ENCODE measurements at places on chromosomes 3 and 15.

GRCh38 chr15:60228101-60228500 is 169.7 kb downstream of the ANXA2 start:
- no peak for DNase-seq

DNA sequence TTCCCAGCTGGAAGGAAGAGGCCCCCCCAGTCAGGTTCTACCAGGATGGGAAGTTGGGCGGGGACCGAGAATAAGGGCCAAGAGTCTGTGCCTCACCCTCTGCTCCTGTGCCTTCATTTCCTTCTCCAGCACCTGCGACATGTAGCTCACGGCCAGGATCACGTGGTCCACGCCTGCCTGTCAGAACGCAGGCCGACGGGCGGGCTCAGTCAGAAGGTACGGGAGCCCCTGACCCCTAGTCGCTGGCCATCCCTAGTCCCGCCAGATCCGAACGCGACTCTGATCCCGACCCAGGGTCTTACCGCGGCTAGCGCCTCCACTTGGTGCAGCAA is 489 bp downstream of the GMPPB start:
- no peak for DNase-seq

DNA sequence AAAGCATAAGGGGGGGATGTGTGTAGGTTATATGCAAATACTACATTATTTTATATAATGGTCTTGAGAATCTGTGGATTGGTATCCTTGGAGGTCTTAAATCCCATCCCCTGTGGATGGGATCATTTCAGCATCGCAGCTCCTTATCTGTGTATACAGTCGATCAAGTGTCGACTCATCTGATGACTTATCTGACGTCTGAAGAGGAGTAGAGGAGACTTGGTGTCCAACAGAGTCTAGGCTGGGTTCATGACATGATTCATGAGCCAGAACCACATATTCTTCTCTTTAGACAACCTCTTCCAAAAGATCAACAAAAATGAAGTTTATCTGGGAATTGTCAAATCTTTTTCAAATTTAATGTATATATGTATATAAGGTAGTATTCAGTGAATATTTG is 220.7 kb downstream of the NR2F2 start:
- no peak for DNase-seq

GRCh38 chr3:58167431-58168351 is 43.1 kb downstream of the DNASE1L3 start:
- DNase-seq, result no peak

- DNase-seq, result no peak
Measured at GRCh38 chr3:164306042-164306441, 772.3 kb downstream of the SI start.

DNA sequence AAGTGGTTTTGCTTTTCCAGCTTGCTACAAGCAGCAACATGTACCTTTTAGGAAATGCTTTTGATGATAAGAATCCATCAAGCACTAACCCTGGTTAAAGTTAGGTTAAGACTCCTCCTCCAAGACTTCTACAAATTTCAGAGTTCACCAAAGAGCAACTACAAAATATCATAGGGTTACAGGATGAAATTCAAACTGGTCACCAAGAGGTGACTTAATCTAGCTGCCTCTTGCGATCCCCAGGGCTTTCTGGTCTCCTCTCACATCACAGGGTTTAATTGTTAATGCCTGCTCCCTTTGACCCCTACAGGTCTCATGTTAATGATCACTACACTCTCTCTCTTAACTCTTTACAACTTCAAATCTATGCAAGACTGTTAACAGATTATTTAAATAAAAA is 66.5 kb downstream of the DPH6 start:
- no peak for DNase-seq

- DNase-seq, result no peak
Measured at GRCh38 chr3:182597621-182598041, 195.7 kb upstream of the ATP11B start.

- peak; percentile 12 for DNase-seq
Measured at GRCh38 chr3:45760878-45761711, 35.2 kb downstream of the SLC6A20 start.

DNA sequence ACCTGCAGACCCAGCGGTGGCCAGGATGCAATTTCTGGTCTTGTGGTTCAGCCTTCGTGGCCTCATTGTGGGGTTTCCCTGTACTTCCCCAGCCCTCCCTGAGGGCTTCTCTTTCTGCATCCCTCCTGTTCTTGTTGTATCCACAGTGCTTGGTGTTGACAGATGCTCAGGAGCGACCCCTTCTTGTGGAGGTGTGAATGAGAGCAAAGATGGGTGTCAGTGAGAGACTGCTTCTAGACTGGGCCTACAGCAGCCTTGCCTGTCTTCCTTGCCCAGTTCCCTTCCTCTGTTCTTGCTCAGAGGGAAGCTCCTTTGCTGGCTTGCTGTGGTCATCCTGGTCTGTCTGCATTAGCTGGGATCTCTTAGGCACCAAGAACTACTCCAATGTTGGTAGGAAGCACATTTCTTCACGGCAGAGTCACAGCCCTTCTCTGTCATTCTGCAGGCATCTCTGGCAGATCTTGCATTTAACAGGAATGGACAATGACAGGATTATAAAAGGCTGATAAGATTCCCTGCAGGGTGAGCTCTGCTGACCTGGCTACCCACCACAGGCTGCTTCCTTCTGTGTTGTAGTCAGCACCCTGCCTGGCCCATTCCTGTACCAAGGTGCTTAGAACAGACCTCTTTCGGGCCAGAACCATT is 317.8 kb upstream of the C2CD4B start:
- peak; percentile 6 for DNase-seq

GRCh38 chr3:118075873-118076272 is 958.8 kb downstream of the IGSF11 start:
- no peak for DNase-seq

- no peak for DNase-seq
Measured at GRCh38 chr3:113086560-113087461, 96.0 kb downstream of the GTPBP8 start.

DNA sequence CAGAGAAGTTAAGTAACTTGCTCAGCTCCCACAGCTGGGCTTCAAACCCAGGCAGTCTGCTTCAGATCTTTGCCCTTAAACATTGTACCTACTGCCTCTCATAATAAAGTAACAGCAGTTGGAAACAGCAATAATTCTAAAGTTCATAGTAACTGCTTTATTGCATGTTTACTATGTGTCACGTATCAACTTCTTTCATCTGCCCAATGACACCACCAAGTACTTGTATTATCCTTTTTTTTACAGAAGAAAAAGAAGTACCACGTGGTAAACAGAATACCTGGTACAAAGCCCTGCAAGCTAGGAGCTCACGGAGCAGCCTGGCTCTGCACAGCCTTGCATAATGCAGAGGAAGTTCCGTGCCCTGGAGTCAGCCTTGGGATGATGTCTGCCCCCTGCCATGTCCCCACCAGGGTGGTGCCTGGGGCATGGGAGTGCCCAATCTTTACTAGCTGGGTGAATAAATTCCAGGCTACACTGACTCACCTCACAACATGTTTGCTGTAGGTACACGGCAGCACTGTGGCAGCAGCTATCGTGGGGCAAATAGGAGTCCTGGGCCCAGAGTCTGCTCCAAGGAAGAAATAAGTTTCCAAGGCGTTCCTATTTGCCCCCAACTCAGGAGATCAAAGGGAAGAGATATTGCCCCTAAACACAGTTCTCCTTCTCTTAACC is 77.2 kb downstream of the LDHAL6B start:
- DNase-seq, result no peak

GRCh38 chr15:88835119-88835518 is 31.9 kb downstream of the ACAN start:
- DNase-seq, result no peak

DNA sequence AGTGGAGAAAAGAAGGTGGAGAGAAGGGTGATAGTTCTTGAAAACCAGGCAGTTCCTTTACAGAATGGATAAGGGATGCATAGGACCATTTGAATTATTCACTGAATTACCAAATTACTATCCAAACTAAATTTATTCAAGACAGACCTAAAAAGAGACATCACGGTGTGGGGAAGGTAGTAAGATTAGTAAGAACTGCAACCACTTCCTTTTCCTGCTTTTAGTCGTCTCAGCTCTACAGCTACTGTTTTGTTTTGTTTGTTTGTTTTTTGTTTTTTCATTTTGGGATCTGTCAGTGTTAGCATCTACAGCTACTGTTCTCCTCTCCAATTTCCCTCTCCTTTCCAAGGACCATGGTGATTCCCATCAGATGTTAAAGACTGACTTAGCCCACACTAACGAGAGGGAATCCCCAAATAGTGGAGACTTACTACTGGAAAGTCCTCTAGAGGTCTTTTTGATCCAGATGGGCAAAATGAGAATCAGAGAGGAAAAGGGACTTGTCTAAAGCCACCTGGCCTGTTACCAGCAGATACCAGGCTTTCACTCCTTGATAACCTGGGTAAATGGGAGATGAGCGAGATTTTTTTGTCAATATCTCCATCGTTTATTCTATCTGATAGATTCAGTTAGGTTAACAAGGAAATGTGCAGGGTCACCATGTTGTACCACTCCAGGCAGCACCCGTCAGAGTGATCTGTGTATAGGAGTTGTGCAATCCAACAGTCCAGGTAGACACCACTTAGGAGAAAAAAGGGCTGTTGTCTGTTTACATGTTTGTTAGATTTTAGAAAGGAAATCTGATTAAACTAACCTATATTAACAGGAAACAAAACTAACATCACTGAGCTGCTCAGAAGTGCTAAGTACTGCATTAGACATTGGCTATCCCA is 6.0 kb downstream of the HCLS1 start:
- DNase-seq, result no peak

DNA sequence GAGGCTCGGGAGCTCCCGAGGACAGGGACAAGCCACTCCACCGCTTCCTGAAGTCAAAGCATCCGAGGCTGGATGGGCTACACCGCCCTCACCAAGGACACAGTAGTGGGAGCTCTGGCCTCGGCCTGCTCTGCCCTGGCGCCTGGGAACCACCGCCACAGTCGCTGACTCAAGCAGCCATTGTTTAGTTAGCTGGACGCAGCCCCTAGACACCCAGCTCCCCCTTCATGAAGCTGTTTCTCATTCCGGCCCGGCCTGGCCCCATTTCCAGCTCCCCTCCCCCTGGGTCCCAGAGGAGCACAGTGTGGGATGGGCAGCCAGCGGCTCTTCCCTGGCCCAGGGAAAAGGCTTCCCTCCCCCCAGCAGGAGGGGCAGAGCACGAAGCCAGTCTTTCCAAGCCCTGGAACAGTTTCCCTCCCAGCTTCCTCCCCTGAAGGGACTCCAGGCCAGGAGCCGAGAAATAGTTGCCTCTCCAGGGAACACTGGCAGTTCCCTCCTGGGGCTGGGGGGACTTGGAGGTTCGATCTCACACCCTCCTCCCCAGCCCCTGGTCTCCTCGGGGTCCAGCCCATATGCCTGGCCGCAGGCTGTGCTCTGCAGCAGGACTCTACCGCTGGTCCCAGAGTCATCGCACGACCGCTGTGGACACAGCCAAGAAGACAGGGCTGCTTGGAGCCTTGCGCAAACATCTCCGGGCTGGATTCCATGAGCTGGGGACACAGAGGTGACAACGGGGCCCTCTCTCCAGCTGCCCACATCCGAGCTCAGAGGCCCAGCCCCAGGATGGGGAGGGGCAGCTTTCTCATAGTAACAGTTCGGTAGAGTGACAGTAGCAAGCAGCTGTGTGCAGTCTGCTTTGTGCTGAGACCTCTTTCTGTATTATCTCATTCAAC is 10.0 kb downstream of the PLXND1 start:
- no peak for DNase-seq

DNA sequence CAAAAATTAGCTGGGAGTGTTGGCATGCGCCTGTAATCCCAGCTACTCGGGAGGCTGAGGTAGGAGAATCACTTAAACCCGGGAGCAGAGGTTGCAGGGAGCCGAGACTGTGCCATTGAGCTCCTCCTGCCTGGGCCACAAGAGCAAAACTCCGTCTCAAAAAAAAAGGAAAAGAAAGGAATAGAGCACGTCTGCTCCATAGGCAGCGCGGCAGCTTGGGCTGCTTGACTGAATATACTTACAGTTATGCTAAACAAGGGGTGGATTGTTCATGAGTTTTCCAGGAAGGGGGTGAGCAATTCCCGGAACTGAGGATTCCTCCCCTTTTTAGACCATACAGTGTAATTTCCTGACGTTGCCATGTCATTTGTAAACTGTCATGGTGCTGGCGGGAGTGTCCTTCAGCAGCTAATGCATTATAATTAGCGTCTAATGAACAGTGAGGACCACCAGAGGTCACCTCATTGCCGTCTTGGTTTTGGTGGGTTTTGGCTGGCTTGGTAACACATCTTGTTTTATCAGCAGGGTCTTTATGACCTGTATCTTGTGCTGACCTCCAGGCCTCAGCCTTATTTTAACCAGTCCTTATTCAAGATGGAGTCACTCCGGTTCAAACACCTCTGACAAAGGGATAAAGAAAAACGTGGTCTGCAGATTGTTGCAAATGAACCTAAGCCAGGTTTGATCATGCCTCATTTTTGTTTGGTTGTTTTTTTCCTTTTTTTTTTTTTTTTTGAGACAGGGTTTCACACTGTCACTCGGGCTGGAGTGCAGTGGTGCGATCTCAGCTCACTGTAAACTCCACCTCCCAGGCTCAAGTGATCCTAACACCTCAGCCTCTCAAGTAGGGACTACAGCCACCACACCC is 24.9 kb upstream of the SENP5 start:
- no peak for DNase-seq

DNA sequence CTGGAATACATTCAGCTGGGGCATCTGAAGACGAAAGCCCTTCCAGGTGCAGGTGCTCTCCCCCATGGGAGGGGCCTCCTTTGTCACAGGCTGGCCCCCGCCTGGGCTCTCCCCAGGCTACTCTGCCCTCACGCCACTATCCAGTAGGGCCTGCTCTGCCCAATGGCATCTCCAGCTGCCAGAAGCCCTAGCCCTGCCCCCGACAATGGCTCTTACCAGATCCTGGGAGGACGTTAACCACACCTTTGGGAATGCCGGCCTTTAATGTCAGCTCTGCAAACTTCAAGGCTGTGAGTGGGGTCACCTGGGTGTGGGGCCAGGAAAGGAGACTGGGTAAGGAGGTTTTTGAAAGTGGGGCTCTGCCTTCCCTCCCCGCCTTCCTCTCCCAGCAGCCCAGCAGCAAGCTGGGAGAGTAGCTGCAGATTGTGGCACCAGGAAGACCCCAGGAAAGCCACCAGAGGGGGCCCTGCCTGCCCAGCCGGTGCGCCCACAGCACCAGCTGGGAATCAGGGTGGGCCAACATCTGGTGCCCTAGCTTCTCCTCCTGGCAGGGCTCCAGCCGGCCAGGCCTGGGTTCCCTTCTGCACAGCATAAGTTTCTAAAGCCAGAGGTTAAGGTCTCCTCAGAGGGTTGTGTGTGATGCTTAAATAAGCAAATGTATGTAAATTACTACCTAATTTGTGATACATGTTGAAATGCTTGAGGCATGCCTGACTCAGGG is 40.4 kb upstream of the SLC41A3 start:
- peak; percentile 71 for DNase-seq

DNA sequence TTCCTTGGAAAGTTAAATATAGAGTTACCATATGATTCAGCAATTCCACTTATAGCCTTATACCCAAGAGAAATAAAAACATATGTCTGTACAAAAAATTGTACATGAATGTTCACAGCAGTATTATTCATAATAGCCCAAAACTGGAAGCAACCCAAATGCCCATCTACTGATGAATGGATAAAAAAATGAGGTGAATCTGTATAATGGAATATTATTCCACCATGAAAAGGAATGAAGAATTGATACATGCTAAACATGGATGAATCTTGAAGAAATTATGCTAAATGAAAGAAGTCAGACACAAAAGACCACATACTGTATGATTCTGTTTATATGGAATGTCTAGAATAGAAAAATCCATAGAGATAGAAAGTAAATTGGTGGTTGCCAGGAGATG is 61.4 kb downstream of the TTC23 start:
- no peak for DNase-seq

Data from DMS 273 treated with DMSO at 0.1 percent for 48 hours (cell line).